ENCODE measurements at places on chromosomes 3 and 15. TPM values are rescaled to one million over a fixed set of nuclear protein-coding genes. Genes with fewer than 3 reads are reported as not detected.

DNA sequence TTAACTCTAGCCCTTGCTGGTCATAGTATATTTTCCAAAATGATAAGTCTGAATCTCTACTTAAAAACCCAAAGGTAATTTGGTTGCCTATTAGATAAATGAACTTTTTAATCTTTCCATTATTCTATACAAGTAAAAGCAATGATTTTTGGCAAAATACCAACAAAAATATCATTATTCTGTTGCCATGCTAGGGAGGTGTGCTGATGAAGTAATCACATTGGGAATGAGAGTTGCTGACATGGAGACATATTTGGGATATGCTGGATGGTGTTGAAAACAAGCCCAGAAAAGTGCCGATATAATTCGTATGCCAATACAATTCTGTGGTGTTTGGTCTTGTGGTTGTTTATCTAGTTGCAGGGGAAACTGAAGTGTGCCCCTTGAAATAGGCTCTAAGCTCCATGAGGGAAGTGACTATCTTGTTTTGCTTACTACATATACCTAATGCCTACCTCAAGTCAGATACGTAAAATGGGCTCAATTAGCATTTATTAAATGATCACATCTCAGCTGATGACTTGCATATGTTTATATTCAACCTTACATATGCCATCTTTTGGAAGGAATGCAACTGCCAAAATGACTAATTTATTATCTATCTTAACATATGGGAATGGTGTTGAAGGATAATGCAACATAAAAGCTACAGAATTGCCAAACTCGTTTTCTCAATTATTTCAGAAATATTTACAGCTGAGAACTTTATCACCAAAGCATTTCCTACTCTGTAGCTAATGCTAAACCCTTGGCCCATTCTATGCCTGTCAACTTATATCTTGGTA lies 5.8 kb downstream of the TOPBP1 start:
- H3K36me3 ChIP-seq: peaks cover 78% of the 10 kb centered on the region
- H3K4me1 ChIP-seq: no peaks in the 10 kb centered on the region
- H3K27me3 ChIP-seq: no peaks in the 10 kb centered on the region
- no peak for DNase-seq
- no peak overlapping the region for H3K27ac ChIP-seq

- H3K4me3 ChIP-seq: no peak overlapping the region
- H3K36me3 ChIP-seq: no peaks in the 10 kb centered on the region
- no peak for DNase-seq
- H3K27me3 ChIP-seq: no peaks in the 10 kb centered on the region
- H3K4me1 ChIP-seq: peaks cover 17% of the 10 kb centered on the region
Measured at GRCh38 chr3:14990780-14991148, 43.4 kb downstream of the NR2C2 start.

DNA sequence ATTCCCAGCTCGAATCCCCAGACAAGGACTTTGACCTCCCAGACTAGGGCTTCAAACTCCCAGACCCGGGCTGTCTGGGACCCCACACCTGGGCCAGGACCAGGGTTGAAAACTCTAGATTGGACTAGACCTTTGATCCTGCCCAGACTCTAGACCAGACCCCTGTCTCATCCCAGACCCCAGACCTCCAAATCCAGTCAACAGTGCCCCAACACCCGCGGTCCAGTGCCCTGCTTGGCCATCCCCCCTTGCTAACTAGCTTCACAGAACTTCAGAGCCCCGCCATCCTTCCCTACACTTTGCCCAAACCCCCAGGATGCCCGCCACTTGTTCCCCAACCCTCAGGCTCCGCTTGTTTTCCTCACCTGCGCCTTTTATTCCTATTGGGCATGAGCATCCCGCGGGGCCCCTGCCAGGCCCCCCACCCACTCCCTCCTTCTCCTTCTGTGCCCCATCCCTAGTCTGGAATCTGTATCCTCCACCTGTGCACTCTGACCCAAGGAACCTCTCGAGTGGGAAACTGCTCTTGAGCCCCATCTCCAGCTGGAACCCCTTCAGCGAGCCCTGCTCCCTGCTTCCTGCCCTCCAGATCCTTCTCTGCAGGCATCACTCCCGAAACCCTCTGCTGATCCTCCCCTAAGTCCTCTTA lies 604 bp downstream of the GNAI2 start:
- H3K27me3 ChIP-seq: no peaks in the 10 kb centered on the region
- no peaks in the 10 kb centered on the region for H3K36me3 ChIP-seq
- peak overlapping the region; percentile 90 for H3K27ac ChIP-seq
- no peak for DNase-seq

GRCh38 chr3:164752812-164753211 lies 325.5 kb downstream of the SI start:
- no peaks in the 10 kb centered on the region for H3K27me3 ChIP-seq
- H3K4me3 ChIP-seq: no peak overlapping the region
- H3K27ac ChIP-seq: no peak overlapping the region

- no peak for DNase-seq
- no peaks in the 10 kb centered on the region for H3K4me1 ChIP-seq
- no peak overlapping the region for H3K4me3 ChIP-seq
- H3K27me3 ChIP-seq: no peaks in the 10 kb centered on the region
- no peak overlapping the region for H3K27ac ChIP-seq
Measured at GRCh38 chr3:105960381-105960780, 91.6 kb upstream of the CBLB start.

GRCh38 chr15:42395838-42396237 lies 36.5 kb downstream of the CAPN3 start:
- H3K4me3 ChIP-seq: no peak overlapping the region
- H3K27ac ChIP-seq: no peak overlapping the region
- H3K36me3 ChIP-seq: no peaks in the 10 kb centered on the region
- no peaks in the 10 kb centered on the region for H3K4me1 ChIP-seq
- DNase-seq: no peak
- no peaks in the 10 kb centered on the region for H3K27me3 ChIP-seq

DNA sequence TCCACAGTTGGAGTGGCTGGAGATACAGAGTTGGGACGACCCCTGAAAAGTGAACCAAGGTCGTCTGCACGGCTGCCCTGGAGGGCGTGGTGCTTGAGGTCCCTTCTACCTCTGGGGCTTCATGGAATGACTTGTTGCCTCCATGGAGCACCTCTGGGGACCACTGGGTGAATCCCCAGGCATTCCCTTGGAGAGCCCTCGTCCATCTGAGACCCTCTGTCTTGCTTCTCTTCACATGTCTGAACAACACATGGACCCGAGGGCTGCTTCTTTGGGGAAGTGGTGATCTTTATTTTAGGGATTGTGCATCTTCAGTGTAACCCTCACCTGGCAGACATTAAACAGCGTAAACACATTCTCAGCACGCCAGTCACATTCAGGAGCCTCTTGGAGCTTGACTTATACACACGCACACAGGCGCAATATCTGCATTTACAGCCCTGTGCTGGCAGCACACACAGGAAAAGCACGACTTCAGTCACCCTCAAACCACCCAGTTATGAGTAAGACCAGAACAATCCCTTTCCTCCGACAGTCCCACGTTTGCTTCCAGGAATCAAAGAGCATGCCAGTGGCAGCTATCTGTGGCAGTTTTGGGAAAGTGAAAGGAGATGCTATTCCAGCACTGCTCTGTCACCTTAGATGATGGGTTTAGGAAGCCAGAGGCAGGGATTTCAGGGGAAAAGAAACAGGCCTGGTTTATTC lies 12.6 kb downstream of the FAM107A start:
- no peak overlapping the region for H3K4me3 ChIP-seq
- H3K36me3 ChIP-seq: no peaks in the 10 kb centered on the region
- no peaks in the 10 kb centered on the region for H3K27me3 ChIP-seq
- peaks cover 4% of the 10 kb centered on the region for H3K4me1 ChIP-seq

DNA sequence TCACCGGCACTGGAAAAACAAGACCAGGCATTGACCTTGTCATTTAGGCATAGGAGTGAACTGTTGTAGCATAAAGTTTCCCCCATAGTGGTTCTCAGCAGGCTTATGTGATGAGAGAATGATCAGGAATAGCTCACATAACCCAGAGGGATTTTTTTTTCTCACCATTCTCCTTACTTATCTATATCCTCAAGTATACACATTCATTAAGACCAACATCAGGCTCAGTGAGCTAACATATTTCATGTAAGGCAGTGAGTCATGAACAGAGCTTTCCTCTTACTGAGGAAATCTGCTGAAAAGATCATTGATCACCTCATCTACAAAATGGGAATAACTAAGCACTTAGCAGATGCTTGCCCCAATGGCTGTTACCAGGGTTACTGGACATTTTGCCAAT lies 396.6 kb upstream of the TMCO5A start:
- no peaks in the 10 kb centered on the region for H3K36me3 ChIP-seq
- H3K27ac ChIP-seq: no peak overlapping the region
- no peak for DNase-seq
- H3K4me3 ChIP-seq: no peak overlapping the region
- no peaks in the 10 kb centered on the region for H3K27me3 ChIP-seq
- H3K4me1 ChIP-seq: no peaks in the 10 kb centered on the region

DNA sequence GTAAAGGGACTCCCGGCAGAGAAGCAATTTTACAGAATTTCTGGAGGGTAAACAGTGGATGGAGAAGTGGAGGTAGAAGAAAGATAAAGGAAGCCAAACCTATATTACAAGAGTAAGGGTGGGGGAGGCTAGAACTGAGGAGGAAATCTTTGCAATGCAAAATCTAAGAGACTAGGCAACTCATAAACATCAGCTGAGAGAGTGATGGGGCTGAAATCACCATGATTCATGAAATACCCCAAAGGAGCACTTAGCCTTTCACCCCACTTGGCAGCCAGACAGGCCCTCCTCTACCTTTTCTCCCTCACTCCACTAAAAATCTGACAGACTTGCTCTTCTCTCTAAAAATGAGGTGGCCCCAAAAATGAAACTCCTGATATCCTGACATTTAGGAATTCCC lies 19.5 kb upstream of the ZBTB38 start:
- no peaks in the 10 kb centered on the region for H3K27me3 ChIP-seq
- no peak overlapping the region for H3K27ac ChIP-seq
- H3K36me3 ChIP-seq: no peaks in the 10 kb centered on the region
- H3K4me1 ChIP-seq: no peaks in the 10 kb centered on the region
- H3K4me3 ChIP-seq: no peak overlapping the region

GRCh38 chr15:77823736-77824135 lies 191.0 kb upstream of the LINGO1 start:
- no peak for DNase-seq

DNA sequence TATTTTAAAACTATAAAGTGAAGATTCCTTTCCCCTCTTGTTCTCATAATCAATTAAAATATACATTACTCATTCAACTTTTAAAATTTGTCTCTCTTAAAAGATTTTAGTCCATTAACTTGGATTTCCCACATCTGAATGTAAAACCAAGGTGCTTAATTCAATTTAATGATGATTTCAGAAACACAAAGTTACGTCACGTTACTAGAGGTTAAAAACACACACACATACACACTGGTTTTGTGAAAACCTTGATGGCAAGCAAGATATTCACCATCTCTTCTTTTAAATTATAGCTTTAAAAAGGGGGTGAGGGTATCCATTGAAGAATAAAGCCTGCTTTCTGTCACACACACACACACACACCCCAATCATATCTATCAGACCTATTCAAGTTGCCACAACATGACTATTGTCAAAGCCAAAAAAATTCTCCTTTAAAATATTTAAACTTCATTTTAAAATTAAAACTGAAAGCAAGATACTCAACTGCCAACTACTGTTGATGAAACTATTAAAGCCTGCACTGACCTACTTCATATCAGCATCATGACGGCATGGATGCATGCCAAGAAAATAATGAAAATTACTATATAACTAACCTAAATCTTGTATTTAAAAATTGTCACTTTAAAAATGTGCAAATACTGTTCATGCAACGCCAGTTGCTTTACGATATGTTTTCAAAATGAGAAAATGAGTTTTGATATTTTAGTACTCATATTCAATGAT lies 2.1 kb downstream of the RFX7 start:
- DNase-seq: no peak
- H3K27me3 ChIP-seq: no peaks in the 10 kb centered on the region
- peaks cover 34% of the 10 kb centered on the region for H3K4me1 ChIP-seq
- peak overlapping the region; percentile 11 for H3K4me3 ChIP-seq
- no peak overlapping the region for H3K27ac ChIP-seq

GRCh38 chr3:71868876-71869275 lies 83.9 kb upstream of the PROK2 start:
- no peak overlapping the region for H3K4me3 ChIP-seq
- no peaks in the 10 kb centered on the region for H3K36me3 ChIP-seq
- H3K27me3 ChIP-seq: peaks cover 9% of the 10 kb centered on the region

DNA sequence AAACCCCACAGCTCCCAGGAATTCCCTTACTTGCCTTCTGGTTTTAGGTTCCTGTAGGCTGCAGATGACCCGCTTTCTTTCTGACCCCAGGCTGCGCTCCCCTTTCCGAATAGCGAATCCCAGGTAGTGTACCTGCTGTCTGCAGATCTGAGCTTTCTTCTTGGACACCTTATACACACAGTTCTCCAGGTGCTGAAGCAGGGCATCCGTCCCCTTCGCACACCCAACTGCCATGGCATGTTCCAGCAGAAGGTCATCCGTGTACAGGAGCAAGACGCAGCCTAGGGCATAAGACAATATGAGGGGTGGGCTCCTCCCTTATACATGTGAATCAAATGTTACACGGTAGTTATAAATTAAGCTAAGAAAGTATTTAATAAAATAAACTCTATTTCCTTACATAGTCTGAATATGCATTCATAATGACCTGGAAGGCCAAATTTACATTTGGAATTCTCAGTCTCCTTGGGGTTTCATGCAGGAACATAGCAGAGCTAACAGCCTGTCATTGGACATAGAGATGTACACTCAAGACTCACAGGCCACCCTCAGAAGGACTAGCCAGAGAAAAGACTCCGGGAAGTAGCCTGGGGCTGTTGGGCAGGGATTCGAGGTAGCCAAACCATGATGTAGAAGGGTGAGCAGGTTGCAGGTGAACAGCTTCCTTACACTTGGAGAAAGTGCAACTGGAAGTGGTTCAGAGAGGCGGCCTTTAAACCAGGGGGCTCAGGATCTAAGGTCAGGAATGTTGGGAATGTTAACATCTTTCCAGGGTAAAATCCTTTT lies 8.2 kb upstream of the DNAAF4 start:
- no peaks in the 10 kb centered on the region for H3K4me1 ChIP-seq
- no peak overlapping the region for H3K27ac ChIP-seq
- H3K27me3 ChIP-seq: no peaks in the 10 kb centered on the region
- no peak overlapping the region for H3K4me3 ChIP-seq
- H3K36me3 ChIP-seq: no peaks in the 10 kb centered on the region

DNA sequence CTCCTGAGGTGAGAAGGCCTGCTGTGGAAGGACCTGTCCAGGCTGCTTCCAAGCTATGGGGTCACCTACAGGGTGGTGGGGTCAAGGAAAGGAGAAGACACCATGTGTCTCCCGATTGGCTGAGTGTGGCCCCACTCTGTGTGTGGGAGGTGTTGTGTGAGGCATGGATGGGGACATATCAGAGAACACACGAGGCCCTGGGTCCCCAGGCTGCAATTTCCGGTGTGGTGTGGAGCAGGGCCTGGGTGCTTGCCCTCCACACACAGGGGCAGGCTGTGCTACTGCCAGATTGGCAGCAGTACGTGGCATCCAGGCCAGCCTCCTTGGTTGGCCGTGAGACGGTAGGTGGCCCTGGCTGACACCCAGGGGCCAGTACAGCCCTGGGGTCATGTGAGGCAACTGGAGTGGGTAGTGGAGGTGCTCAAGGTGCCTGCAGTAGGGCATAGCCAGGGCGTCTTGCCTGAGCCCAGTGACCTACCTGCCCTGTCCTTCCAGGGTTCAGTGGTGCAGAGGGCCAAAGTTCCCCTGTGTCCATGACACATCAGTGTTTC lies 233.8 kb downstream of the SNRPN start:
- H3K27me3 ChIP-seq: no peaks in the 10 kb centered on the region
- no peaks in the 10 kb centered on the region for H3K4me1 ChIP-seq
- H3K4me3 ChIP-seq: no peak overlapping the region

CASR gene
- not detected for total RNA-seq

SLC2A2 gene
- total RNA-seq: not detected

ZDHHC23 gene
- total RNA-seq: 10.5 TPM

TRIM42 gene
- total RNA-seq: not detected

B4GALT4 gene
- total RNA-seq: 37.9 TPM

EXD1 gene
- total RNA-seq: not detected

NFKBIZ gene
- total RNA-seq: 199 TPM

TGFBR2 gene
- total RNA-seq: 73.5 TPM

Data from stomach (tissue), 19 donors.